ENCODE measurements at places on chromosomes 7 and 10.

DNA sequence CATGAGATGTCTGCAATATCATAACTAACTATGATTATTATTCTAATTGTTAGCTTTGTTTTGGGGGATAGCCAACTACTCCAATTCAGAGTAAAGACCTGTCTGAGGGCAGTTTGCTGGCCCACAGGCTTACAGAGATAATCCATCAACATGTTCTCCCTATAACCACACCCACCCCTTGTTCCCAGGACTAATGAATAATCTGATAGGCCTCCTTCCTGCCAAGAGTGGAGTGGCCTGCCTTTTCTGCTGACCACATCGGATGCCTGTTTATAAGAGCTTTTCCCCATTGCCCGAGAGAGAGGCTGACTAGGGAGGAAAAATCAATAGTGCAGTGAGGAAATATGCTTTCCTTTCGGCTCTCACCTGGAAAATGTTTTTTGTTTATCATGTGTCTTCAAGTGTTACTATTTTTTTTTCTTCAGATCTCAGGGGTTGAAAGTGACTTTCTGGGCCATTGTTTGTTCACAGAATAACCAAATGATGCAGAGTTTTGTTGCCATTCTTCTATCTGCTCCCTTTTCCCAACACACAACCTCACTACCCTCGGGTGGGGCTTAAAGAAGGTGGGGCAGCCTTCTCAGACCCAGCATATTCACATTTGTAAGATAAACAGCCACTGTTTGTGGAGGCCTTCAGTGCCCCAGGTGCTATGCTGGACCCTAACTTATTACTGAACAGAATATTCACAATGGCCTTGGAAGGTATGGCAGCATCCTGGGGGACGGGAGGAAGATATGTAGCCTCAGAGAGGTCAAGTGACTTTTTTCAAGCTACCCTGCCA lies 38.4 kb downstream of the PLPP4 start:
- no peak for DNase-seq

DNA sequence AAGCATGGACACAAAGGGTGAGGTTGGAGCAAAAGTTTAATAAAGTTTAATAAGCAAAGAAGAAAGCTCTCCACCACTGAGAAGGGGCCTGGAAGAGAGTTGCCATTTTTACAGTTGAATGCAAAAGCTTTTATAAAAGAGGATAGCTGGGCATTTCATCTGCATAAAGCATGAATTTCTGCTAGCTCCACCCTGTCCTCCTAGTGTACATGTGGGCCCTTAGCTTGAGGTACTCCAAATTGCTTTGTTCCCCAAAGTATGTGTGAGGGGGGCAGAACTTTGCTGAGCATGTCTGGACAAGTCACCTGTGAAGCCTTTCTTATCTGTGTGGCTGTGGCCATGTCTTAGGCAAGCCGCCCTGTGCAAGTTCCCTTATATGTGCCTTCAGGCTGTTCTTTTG lies 22.6 kb upstream of the CROT start:
- DNase-seq, result no peak

DNA sequence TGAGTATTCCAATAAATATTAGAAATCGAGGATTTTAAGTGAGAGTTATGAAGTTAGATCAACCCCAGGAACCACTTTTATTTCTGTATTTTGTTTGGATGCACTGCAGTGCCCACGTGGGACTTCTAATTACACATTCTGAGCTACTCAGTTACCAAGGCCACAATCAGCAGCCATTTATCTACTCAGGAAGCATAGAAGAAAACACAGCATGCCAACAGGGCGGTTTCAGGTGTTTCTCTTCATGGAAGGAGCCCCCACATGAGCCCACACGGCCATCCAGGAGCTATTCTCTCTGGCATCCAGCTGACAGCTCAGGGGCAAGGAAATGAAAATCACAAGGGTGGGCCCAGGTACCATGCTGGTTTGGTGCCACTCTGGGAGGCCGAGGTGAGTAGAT lies 266.5 kb upstream of the MKLN1 start:
- no peak for DNase-seq

GRCh38 chr7:5232874-5233273 lies 42.8 kb downstream of the WIPI2 start:
- no peak for DNase-seq

DNA sequence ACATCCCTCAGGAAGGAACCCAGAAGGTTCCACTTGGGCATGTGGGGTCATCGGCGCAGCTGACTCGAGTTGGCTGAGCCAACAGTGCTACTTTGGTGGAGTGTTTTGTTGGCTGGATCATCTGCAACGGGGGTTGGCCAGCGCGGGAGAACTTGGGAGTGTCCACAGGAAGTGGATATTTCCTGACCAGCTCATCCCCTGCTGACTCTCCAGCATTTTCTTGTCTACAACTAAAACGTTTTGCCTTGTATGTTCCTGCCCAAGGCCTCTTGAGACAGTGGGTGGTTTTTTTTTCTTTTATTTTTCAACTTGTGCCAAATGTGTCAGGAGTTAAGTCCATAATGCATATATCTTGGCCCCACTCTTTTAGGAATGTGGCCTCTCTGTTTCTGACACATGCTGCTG lies 208.6 kb downstream of the ZNF365 start:
- DNase-seq, result peak; percentile 33

DNA sequence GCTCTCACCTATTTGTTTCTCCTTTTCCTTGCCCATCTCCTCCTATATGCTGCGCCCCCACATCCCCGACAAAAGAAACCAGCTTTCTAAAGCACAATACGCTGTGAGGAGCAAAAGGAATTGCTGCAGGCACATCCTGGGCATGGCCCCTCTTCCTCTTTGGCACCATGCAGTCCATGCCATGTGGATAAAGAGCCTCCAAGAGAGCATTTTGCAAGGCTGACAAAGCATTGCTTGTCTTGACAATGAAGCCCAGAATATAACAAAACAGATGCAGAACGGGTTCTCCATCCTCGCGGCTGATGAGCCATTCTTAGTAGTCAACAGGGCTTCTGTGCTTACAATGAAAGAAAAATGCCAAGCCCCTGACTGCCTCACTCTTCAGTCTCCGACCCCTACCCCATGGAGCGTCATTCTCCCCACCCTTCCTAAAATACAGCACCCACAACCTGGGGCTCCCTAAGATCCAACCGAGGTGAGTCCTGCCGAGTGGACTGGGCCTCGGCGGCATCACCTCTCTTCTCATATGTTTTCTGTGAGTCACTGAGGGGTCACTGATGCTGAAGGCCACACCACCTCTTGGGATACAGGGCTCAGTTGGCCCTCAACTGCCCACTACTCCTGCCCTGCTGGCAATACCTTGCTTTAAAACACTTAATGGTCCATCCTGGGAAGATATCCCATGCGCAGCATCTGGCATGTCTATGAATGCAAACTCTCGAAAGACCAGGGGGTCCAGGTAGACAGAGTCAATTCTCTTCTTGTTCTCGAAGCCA lies 47.5 kb downstream of the GSDME start:
- DNase-seq, result no peak

- no peak for DNase-seq
Measured at GRCh38 chr10:104485632-104486031, 132.0 kb downstream of the CFAP58 start.

Measured in COLO829 (cell line).